ENCODE measurements at places on chromosomes 2 and 18.
A peak's percentile ranks its signal among the peaks of the same experiment; 100 is the strongest.

DNA sequence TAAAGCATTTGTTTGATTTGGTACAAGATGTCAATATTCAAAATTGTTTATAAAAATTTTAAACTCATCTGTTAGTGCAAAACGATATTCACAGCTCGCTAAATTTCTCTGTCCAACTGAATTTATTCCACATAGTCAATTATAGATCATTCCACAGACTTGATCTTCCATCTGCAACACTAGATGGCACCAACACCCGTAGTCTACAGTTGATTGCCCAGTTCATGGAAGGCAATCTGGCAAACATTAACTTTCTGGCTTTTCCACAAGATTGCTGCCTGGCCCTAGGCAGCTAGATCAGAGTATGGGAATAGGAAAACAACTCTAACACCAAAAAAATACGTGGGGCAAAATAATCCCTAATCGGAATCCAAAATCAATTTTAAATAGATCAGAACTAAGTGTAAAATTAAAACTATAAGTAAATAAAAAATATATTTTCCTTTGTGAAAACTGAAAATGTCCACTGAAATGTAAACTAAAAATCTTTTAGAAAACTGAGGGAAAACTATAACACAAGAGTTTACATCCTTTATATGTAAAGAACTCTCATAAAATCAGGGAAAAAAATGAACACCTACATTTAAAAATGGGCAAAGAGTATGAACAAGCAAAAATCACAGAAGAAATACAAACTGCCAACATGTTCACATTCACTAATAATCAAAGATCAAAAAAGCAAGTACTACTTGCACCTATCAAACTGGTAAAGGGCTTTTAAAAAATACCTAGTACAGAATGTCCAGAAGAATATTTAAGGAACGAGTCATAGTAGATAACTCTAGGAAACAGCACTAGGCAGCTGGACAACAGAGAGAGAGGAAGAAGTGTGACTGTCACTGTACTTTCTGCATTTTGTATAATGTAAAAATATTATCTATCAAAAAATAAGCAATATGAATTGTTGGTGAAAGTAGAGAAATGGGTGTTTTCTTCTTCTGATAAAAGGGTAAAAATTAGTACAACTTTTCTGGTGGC lies 35.0 kb downstream of the RTN4 start:
- no peak for DNase-seq

- DNase-seq = peak; percentile 10
Measured at GRCh38 chr2:119366161-119366648, 429 bp downstream of the C2orf76 start.

GRCh38 chr2:157172239-157172638 lies 85.3 kb upstream of the GALNT5 start:
- no peak for DNase-seq

GRCh38 chr18:34710934-34711333 lies 836 bp downstream of the DTNA start:
- DNase-seq = no peak

GRCh38 chr2:112958428-112959108 lies 19.2 kb upstream of the IL36G start:
- no peak for DNase-seq

- DNase-seq = no peak
Measured at GRCh38 chr2:9897331-9897737, 54.1 kb downstream of the TAF1B start.
